Frontal cortex (tissue), 4 donors: ENCODE measurements at places on chromosomes 5 and 9. TPM values are rescaled to one million over a fixed set of nuclear protein-coding genes. Genes with fewer than 3 reads are reported as not detected.

The SLCO6A1 gene
- total RNA-seq, result 0.41 TPM

The CAMLG gene
- total RNA-seq, result 100 TPM

The DNAH5 gene
- total RNA-seq, result 3.7 TPM

The CCDC171 gene
- total RNA-seq, result 28.9 TPM

The CCNG1 gene
- total RNA-seq, result 133 TPM

The PCDHGB1 gene
- total RNA-seq, result 6.1 TPM

DNA sequence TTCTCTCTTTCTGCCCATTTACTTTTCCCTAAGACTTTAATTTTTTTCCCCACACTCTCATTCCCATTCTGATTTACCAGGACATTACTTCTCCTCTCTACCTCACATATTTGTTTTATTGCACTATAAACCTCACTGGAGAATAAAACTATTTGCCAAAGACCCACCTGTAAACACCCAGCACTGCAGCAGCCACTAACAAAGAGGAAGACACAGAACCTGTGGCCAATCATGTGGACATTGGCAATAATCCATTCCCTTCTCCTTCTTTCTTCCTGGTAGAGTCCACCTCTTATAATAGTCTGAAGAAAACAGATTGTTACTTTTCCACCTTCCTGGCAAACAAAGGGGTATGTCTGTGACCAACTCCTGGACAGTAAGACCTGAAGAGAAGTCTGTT, 8.3 kb upstream of the THBS4 start:
- no peak for DNase-seq

- DNase-seq, result peak; percentile 18
Observed at GRCh38 chr9:2662496-2662895, 40.9 kb downstream of the VLDLR start.

DNA sequence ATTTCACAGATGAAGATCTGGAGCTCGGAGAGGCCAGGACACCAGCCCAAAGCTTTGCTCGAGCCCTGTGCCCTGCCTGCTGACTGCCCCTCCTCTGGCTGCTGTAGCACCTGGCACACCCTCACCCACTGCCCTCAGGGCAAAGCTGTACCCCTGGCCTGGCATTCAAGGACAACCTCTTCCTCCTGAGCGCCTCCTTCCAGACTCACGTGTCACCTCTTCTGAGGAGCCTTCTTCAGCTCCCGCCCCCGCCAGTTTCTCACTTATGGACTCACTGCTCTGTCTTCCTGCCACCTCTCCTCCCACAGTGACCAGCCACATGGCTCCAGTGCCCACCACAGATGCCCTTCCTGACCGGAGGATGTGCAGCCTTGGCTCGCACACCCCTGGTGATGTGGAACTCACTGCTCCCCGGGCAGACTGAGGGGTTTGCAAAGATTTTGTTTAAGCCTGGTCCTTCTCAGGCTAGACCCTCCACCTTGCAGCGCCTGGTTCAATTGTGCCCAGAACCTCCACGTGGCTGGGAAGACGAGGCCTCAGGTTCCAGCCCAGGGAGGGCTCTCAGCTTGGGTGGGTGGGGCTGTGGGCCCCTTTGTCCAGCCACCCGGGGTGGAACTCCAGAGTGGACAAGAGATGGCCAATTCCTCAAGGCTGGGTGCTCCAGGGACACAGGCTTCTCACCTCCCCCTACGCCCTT, 46.6 kb upstream of the PHYKPL start:
- DNase-seq, result no peak

- DNase-seq, result no peak
Observed at GRCh38 chr9:129750013-129750638, 2.7 kb downstream of the PTGES start.

DNA sequence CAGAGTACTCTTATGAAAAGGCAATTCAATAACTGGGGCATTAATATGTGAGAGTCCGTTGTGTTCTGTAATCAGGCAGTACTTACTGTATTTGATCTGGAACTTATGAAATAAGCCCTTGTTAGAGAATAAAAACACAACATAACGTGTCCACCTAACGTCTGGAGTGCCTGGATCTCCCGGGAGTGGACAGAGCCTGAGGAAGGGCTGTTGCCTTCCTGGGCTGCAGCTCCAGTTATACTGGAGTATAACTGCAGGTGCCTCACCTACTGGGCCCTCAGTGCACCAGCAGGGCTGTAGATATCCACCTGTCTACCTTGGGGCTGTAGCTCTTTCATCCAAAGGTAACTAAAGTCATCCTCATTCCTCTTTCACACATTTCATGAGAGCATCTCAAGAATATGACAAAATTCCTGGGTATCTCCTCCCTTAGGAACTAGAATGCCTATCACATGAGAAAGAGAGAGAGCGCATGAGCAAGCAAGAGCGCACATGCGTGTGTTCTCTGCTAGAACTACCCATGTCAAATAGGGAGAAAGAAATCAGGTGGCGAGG, 200.1 kb downstream of the GAPVD1 start:
- DNase-seq, result no peak

GRCh38 chr5:78758169-78758839, 109.7 kb upstream of the LHFPL2 start:
- DNase-seq, result no peak

DNA sequence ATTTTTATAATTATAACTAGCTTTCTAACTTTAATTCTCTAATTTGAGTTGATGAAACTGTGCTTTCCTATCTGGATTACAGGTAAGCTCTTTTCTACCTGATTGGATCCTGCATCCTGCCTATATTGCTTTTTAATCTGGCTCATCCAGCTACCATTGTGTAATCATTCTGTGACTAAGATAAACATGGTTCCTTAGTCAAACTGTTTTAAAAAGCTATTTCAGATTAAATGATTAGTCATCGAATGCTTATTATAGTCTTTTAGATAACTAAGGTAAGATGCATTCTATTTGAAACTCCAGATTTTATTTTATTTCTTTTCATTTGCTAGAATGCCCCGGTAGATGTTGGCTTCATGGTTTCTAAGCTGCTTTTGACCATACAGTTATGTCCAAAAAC, 50.7 kb downstream of the ICE1 start:
- no peak for DNase-seq

DNA sequence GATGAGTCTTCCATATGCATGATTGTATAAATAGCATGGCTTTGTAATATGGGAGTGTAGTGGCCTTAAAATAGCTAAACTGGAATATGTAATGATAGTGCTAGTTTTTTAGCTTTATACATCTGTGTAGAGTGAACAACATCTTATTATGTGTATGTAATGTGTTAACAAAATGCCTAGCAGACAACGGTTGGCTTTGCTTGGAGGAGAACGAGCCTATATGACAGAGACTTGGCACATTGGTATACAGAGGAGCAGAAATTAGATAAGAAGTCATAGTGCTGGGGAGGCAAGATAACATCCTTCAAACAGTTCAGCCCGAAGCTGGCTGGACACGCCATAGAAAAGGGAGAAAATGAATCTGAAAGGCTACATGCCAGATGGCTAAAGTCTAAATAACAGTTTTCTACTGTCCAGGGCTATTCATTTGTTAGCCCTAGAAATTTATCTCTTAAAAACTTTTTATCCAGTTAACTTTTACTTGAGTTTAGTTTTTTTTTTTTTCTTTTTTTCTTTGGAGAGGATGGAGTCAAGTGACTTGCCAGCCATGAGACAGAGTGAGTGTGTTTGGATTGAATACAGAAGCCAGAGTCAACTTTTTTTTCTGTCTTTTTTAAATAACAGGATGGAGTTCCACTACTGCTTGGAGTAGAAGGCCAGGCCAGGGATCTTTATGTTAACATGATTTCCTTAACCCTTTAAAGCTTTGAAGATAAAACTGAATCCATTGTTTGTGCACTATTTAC, 214.4 kb upstream of the ACTBL2 start:
- DNase-seq, result no peak

DNA sequence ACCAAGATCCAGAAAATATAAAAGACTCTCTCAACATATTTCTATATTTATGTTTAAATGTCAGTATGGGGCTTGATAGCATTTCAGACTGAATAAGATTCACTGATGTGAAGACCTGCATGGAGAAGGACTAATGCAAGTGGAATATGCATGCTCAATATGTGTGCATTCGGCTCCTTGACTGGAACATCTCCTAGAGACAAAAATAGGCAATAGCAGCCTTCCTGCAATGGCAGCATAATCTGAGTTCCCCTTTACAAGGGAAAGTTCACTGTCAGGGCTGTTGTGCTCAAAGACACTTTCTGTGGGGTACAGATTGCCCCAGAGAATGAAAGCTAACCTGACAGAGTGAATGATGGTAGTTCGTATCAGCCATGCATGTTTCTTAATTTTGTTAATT, 42.4 kb downstream of the STARD4 start:
- DNase-seq, result no peak

DNA sequence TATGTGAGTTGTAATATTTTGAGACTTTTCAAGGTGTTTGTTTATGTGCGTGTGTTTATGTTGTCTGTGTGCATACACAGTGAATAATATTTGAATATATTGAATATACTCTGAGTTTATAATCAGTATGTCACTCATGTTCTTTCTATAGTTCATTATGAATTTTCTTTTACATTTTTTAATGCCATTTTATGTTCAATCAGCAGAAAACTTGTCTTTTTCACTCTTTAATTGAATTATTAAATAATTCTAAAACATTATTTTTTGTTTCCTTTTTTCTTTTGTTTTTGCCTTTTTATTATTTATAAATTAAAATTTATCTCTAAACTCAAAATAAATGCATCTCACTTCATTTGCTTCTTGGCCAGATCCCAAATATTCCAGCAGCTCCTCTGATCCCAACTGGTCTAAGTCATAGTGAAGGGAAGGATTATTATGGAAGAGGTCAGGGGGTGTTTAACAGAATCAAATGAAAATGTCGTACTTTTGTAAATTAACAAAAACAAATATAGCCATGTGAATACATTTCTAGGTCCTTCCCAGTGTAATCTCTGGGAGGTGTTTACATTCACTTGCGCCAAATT, 188.9 kb downstream of the KDM4C start:
- DNase-seq, result no peak

DNA sequence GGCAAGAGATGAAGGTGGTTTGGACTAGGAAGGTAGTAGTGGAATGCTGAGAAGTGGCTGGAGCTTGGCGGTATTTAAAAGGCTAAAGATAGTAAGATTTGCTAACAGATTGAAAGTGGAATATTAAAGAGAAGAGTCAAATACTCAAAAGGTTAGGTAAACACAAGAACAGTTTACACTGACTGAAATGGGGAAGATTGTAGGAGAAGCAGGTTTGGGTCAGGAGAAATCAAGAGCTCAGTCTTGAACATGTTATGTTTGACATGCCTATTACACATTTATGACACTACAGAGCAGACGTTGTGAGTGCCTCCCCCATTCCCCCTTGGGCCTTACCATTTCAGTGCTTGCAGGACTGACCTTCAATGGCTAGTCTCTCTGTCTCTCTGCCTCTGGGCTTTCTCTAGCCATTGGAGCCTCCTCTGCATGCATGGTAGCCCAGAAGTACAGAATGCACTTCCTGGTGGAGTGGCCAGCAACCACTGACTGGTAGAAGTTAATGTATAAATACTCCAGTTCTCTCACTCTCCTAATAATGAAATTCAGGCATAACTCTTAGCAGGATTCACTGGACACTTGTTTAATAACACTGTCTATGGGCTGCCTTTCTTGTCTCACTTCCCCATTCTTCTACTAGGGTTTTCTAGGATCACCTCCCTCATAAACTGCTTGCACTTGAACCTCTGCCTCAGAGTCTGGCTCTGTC, 56.8 kb downstream of the HMGCS1 start:
- DNase-seq, result no peak

- DNase-seq, result no peak
Observed at GRCh38 chr9:124357721-124358361, 57.4 kb downstream of the PSMB7 start.

- no peak for DNase-seq
Observed at GRCh38 chr5:61019642-61020041, 74.6 kb downstream of the NDUFAF2 start.

- DNase-seq, result no peak
Observed at GRCh38 chr5:143235423-143235822, 168.1 kb downstream of the NR3C1 start.

- DNase-seq, result no peak
Observed at GRCh38 chr5:68271124-68271523, 55.6 kb downstream of the PIK3R1 start.

DNA sequence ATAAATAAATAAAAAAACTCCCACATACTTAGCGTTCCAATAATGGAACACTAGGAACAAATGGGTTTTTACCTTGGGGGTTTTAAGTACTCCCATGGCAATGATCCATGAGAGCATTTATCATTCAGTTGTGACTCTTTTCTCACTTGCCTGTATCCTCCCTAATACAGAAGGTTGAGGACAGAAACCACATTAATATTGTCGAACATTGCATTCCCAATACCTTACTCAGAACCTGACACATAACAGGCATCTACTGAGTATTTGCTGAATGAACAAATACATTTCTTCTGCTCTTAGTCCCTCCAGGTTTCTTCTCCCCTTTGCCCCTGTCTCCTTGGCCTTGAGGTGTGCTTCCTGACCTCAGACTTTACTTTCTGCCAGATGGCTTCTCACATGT, 175.9 kb downstream of the CEMIP2 start:
- DNase-seq, result no peak

DNA sequence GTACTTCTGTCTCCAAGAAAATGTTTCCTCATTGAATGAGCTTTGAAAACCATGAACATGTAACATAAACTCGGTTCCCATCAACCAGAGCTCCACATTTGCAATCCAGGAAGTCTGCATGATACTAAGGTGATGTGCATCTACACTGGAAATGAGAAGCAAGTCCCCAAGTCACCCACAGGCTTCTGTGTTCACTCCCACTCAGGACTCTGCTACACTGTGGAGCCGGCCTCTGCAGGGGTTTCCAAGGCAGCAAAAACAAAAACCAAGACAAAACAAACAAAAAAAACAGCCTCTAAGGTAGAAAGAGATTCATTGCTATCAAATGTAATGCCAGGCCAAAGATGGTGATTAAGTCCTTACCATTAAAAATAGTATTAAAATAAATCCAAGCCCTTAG, 593.7 kb downstream of the IRX1 start:
- no peak for DNase-seq

DNA sequence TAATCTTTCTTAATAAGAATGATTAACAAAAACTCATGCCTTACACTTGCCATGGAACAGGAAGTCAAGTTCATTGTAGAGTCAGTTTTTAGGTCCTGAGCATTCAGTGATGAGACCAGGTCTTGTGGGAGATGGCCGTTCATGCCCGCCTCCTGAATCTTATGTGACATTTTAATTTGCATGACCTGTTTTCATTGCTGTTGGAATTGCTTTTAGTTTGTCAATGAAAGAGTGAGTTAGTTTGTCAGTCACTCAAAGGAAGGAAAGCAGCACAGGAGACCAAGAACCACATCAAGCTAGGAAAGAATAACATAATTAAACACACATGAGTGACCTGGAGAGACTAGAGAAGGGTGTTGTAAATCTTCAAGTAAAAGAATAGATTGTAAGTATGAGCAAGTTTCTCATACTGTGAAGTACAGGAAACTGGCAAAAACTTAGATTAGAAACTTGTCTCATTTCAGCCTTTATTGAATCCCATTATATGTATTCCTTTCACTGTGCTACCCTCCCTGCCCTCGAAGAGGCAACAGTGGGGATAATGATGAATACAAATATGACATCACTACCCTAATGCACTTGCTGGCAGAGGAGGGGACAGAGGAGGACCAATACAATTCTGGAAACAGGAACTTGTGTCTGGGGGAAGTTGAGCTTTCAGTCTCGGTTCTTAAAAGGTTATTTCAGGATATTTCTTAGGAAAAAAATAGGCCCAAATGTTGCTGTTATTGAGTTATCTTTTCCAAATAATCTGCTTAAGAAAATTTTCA, 64.3 kb upstream of the C6 start:
- no peak for DNase-seq
